LHCN-M2 (cell line): ENCODE measurements at places on chromosomes 6 and 20. TPM values are rescaled to one million over a fixed set of nuclear protein-coding genes. Genes with fewer than 3 reads are reported as not detected.

DNA sequence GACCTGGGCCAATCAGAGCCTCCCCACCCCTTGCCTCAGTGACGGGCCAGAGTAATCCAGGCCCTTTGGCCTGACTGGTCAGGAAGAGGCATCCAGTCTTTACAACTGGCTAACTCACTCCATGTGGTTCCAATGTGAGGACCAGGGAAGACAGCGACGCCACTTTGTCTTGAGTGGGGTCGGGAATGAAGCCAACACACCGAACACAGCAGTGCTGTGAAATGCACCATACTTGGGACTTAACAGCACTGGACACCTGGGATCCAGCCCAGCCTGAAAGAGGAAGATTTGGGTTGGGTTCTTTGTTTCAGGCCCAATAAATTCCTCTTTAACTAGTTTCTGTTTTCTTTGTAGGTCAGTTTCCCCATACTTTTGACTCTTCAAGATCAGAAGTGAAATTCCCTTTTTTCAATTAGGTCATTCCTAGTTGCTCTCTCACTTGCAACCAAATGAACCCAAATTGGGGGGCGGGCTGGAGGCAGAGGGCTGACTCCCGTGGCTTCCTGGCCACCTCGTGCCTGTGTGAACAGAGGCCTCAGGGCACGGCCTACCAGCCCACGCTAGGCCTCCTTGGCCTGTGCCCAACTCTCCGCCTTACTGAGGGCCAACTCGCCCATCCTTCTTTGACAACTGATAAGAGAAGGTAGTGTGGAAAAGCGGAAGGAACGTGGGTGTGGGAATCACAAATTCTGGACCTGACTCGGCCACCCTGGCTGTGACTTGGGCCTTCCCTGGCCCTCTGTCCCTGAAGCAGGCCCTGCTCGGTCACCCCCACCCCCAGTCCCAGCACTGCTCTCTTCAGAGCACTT, 17.1 kb downstream of the SULF2 start:
- no peak for DNase-seq

GRCh38 chr20:10306440-10307358, 88.1 kb downstream of the SNAP25 start:
- DNase-seq: peak; percentile 84

Gene CRISP3
- not detected in 2 replicates for total RNA-seq

Gene PRPF6
- 50.1 and 60.4 TPM in 2 replicates for total RNA-seq

Gene PDE7B
- total RNA-seq: 1.2 and 1.5 TPM in 2 replicates

Gene SASH1
- 23.1 and 29.8 TPM in 2 replicates for total RNA-seq

Gene CLIC5
- total RNA-seq: not detected in 2 replicates

Gene SEC63
- 12.4 and 27.1 TPM in 2 replicates for total RNA-seq

DNA sequence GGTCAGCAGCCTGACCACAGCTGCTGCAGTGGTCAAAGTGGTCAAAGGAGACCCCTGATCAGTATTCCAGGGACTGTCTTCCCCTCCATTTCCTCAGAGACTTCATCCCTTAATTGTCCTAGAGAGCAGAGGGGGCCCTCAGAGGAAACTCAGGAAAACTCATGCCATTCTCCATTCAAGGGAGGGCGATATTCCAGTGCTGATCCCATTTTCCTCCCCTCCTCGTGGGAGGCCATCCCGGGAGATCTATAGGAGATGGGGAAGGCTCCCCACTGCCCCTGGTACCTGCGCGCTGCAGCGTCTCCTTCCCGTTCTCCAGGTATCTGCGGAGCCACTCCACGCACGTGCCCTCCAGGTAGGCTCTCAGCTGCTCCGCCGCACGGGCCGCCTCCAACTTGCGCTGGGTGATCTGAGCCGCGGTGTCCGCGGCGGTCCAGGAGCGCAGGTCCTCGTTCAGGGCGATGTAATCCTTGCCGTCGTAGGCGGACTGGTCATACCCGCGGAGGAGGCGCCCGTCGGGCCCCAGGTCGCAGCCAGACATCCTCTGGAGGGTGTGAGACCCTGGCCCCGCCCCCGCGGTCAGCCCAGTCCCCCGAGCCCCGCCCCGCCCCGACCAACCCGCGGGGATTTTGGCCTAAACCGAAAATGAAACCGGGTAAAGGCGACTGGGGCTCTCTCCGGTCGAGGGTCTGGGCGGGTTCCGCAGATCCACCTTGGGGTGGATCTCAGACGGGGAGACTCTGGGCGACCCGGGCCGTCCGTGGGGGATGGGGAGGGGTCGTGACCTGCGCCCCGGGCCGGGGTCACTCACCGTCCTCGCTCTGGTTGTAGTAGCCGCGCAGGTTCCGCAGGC, 878 bp downstream of the HLA-C start:
- peak; percentile 31 for DNase-seq

DNA sequence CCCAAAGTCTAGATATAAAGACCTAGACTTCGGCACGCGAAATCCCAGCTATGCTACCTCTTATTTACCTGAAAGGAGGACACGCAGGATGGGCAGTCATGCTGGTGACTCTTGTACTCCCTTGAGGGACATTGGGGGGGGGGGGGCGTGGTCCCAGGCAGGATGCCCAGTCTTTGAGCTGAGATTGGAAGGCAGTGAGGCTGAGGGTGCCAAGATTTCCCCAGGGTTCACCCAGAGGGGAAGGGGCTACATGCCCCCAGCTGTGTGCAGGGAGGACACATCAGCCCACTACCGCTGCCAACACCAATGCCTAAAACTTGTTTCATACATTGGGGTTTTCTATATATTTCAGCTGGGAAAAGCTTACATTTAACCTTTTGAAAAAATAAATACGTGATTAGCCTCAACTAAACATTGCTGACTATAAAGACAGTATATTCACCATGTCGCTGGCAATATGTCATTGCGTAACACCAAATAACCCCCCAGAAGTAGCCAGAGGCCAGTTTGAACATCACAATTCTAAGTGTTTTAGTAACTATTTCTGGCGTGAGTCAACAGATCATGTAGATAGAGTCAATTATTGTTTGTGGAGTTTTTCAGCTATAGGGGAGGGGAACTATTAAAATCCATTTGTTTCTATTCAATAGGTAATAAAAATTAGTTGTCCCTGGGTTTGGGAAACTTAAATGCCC, 21.6 kb downstream of the MGME1 start:
- DNase-seq: no peak

DNA sequence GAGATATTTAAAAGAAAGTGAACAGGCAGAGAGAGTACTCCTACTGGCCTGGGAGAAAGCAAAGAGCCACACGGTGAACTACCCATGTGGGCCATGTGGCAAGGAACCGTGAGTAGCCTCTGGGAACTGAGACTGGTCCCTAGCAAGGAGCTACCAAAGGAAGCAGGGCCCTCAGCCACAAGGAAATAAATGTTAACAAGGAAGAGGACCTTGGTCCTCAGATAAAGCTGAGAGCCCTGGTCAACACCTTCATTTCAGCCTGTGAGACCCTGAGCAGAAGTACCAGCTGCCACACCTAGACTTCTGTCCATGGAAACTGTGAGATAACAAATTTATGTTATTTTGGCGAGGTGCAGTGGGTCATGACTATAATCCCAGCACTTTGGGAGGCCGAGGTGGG, 25.3 kb downstream of the BMP2 start:
- DNase-seq: no peak

DNA sequence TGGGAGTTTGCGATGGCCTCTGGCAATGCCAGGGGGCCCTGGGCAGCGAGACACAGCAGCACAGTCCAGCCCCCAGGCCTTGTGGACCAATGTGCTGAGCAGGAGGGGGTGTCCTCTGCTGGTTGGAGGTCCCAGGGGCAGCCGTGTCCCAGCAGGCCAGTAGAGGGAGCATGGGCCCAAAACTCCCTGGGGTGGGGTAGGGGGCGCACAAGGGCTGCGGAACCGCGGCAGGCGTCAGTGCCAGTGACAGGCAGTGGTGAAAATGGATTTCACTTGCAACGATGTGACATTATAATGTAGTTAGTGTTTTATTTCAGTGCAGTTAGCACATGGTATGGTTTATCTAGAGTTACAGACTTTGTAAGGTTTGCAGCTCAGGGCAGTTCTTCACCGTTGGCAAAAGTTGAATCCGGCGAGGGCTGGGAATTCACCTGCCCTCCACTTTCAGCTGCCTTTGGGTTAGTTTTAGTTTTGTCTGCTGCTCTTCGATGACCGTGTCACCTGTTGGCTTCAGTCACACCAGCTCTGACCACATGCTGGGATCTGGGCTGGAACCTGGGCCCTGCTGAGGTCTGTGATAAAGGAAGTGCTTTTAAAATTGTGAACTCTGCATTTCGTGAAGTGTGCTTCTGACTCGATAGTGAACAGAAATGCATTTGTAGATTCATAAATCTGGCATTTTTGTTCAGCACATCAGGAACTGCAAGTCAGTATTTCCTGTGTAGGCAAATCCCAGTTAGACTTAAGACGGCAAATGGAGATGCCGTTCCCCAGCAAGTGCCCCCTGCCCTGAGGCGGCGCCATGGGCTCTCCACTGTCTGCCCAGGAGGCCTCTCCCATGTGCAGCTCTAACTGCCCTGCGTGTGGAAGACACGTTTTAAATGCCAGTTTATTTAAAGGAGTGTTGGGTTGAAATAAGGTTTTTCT, 46.8 kb downstream of the PYGB start:
- DNase-seq: peak; percentile 65

DNA sequence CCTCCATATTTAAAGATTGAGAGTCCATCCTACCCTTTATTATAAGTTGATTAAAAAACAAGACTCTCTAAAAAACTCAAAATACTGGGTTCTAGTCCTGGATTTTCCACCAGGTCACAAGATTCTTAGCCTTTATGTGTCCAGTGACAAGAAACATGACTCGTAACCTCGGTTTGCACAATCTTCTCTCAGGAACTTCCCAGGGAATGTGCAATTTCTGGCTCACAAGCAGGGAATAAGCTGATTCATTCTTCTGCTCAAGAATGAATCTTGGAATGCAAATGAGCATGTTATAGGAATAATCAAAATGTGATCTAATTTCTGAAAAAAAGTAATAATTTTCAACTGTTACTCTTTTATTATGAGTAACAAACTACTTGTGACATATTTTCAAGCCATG, 45.1 kb downstream of the OGFRL1 start:
- DNase-seq: peak; percentile 85

DNA sequence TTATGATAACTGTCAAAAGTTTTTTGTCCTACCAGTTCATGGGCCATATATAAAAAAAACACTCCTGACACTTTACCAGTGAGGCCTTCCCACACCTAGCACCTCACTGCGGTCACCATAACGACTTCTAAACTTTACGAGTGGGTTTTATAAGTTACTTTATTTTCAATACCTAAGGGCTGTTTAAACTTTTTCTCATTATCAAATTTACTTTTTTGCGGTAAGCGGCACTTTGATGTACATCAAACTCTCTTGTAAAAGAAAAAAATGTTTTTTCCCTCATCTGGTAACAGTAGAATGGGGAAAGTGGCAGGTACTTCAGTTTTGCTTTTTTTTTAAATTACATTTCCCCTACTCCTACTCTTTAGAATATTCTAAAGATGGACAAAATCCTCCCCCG, 36.2 kb downstream of the FYN start:
- DNase-seq: no peak

DNA sequence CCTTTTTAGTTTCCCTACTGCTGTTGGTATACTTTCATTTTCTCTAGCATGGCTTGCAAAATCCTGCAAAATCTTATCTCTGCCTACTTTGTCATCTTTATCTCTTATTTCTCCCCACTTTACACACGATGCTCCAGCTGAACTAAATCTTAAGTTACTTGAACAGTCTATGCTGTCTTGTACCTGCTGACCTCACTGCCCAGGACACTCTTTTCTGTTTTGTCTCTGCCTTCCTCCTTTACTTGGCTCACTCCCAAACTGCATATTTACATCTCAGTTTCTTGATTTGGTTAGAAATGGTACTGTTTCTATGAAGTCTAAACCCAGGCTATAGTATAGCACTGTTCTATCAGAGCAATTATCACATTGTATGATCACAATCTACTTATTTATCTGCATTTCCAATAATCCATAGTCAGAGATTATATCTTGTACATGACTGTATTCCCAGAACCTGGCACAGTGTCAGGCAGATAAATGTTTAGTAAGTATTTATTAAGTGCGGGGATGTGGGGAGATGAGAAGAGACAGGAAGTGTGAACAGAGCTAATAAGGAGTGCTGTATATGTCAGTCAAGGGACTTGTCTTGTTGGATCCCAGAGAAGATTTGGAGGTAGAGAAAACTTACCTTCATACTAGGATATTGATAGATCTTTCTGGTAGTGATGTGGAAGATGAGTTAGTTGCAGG, 57.6 kb downstream of the ADGRG6 start:
- no peak for DNase-seq

GRCh38 chr6:166499350-166500163, 86.9 kb downstream of the RAMACL start:
- DNase-seq: no peak

DNA sequence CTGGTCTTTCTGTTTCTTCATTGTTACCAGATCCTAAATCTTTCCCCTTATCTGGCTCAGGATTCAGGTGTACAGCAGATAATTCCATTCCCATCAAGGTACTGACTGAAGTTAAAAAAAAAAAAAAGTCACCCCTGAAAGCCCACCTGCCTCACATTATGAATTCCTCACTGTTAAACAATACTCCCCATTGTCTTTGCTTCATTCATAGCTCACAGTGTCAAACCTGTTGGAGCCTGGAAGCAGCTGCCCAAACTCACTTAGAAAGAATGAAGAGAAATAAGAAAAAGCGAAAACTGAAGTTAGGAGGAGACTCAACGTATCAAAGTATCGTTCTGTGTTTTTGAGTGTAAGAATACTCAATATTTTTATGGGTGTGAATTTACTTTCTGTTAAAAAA, 1.8 kb upstream of the DCBLD1 start:
- DNase-seq: no peak

- no peak for DNase-seq
Observed at GRCh38 chr6:39214846-39215639, 14.2 kb downstream of the KCNK5 start.

- DNase-seq: peak; percentile 36
Observed at GRCh38 chr6:43278524-43279078, 19.5 kb upstream of the SLC22A7 start.

GRCh38 chr20:32672394-32672981, 1.3 kb downstream of the C20orf203 start:
- no peak for DNase-seq

Gene MATN4
- total RNA-seq: 0.23 TPM in 1 of 2 replicates, not detected in the other

DNA sequence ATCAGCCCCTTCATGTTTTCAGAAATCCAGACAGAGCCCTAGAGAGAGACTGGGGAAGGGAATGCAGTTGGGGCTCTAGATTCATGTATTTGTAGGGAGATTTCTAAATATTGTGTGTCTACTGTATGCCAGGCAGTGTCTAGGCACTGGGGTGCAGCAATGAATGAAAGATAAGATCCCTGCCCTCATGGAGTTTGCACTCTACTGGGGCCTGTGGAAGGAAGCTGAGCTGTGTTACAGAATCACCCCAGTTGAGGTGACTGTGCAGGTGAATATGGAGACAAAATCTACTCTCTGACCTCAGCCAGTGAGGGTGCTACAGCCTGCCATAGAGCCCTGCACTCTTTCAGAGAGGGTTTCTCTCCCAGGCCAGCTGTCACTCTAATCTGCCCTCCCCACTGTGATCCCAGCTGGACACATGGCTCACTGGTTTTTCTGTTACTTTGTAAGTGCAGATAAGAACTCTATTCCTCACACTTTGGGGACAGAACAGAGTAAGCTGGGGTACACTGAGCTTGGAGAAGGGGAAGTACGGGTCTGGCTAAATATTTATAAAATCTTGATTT, 69.2 kb upstream of the E2F3 start:
- no peak for DNase-seq

GRCh38 chr6:41664271-41664670, 26.0 kb downstream of the MDFI start:
- DNase-seq: no peak

GRCh38 chr20:40797425-40797824, 108.4 kb upstream of the MAFB start:
- DNase-seq: peak; percentile 1

- peak; percentile 13 for DNase-seq
Observed at GRCh38 chr20:34843421-34843820, 18.0 kb upstream of the NCOA6 start.

- no peak for DNase-seq
Observed at GRCh38 chr6:100879317-100879716, 1.8 kb downstream of the ASCC3 start.

GRCh38 chr6:123677897-123678296, 41.1 kb upstream of the TRDN start:
- no peak for DNase-seq
